MG63 (cell line): ENCODE measurements at places on chromosomes 2 and 18. TPM values are rescaled to one million over a fixed set of nuclear protein-coding genes. Genes with fewer than 3 reads are reported as not detected.

SLC35G4 gene
- total RNA-seq = not detected in 2 replicates

KCNG3 gene
- 0.91 TPM in 1 of 2 replicates, not detected in the other for total RNA-seq

DCDC2C gene
- not detected in 2 replicates for total RNA-seq

CFC1 gene
- total RNA-seq = not detected in 2 replicates

CGREF1 gene
- 21.6 and 29.1 TPM in 2 replicates for total RNA-seq

DYSF gene
- 1.1 and 1.4 TPM in 2 replicates for total RNA-seq

CD8B2 gene
- not detected in 2 replicates for total RNA-seq

SCN2A gene
- 0.94 and 1.1 TPM in 2 replicates for total RNA-seq

GDF7 gene
- total RNA-seq = not detected in 2 replicates

SPHKAP gene
- total RNA-seq = not detected in 2 replicates

GRCh38 chr2:151727593-151728552 lies 6.4 kb downstream of the NEB start:
- no peak for DNase-seq

DNA sequence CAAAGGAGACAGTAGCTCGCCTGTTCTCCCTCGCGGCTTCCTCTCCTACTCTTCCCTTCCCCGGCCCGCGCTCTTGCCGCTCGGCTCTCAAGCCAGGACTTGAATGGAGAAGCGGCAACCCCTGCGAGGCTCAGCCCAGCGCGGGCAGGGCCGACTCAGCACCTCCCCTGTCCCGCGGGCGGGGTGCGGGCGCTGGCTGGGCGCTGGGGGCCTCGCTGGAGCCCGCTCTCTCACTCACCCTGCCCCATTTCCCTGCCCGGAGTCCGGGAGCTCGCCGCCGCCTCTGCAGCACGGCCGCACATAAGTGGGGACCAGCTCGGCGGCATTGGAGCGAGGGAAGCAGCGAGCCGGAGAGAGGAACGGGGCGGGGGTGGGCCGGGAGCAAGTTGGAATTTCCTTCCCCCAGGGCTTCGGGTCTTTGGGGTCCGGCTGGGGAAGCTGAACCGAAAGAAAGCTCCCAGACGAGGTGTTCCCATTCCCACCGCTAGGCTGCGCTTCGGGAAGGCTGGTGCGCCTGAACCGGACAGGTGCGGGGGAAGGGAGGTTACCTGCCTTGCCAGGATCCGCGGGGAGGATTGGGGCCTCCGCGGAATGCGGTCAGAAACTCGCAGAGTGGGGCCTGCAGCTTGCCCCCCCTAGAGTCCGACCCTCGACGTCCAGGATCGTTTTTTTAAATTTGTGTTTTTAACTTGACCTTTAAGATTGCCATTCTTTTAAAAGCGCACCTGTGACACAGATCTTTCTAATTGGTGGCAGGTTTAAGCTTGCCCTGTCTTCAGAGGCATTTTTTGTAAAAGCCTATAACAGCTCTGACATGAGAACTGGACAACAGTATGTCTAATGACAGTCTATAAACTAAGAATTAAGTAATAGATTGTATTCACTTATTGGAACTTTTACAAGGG lies at the start of gene COBLL1:
Gene COBLL1 (minus strand): TSS at position 105 of the 905 bp plus-strand sequence. CDS start 627 bp downstream, outside the sequence.
- peak; percentile 70 for DNase-seq

DNA sequence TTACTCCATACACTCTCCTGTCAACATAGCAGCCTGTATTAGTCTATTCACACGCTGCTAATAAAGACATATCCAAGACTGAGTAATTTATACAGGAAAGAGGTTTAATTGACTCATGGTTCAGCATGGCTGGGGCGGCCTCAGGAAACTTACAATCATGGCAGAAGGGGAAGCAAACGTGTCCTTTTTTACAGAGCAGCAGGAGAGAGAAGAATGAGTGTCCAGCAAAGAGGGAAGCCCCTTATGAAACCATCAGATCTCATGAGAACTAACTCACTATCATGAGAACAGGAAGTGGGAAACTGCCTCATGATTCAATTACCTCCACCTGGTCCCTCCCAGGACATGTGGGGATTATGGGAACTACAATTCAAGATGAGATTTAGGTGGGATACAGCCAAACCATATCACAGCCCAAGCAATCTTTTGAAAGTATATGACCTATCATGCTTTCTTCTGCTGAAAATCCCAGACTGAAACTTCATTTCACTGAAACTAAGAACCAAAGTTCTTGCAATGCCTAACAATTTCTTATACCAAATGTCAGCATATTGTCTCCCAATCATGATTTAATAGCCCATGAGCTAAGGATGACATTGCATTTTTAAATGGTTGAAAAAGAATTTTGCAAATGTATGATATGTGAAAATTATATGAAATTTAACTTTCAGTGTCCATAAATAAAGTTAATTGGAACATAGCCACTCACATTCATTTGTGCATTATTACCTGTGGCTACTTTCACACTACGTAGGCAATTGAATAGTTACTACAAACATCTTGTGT lies 686.8 kb upstream of the ZEB2 start:
- DNase-seq = no peak

DNA sequence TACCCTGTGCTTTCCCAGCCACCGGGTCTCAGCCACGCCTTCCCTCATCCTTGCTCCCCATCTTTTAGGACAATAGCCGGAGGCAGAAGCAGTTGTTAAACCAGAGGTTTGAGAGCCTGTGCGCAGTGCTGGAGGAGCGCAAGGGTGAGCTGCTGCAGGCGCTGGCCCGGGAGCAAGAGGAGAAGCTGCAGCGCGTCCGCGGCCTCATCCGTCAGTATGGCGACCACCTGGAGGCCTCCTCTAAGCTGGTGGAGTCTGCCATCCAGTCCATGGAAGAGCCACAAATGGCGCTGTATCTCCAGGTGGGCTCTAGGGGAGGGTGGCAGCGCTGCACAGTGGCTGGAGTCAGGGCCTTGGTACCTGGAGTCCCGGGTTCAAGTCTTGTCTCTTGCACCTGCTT lies 2.7 kb downstream of the UCN start:
- no peak for DNase-seq

DNA sequence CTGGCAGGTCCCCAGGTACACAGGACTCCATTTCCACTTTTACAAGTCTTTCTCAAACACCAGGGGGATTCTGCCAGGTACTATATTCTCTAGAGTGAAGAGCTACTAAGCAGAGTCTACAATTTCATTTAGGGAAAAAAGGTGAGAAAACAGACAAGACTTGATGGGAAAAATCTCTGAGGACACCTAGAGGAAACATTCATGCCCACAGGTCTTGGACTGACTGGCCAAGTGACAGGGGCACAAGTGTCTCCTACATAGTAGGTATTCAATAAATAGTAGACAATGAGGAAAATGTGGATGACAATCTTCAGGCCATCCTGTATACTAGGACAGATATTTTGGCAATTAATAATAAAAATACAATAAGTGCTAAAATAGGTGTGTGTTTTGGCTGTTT lies 228.6 kb downstream of the CLIP4 start:
- no peak for DNase-seq

GRCh38 chr2:27806311-27807059 lies 35.0 kb downstream of the MRPL33 start:
- no peak for DNase-seq

DNA sequence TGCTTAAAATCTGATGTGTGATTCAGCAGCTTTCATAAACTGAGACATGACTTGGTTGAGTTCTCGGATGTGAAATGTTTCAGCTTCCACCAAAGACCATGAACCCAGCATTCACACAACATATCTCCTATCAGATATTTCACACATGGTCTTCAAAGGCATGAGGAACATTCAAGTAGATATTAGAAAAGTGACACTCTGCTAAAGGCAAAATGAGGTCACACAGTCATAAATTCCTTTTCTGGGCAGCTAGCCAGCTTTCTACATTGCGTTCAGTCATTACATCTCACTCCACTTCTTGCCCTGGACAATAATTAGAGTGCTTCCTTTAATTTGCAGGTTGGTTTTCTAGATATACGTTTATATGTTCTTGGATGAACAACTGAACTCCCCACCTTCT lies 96.7 kb downstream of the GAREM1 start:
- no peak for DNase-seq

GRCh38 chr2:69635432-69635831 lies 8.1 kb downstream of the AAK1 start:
- no peak for DNase-seq

DNA sequence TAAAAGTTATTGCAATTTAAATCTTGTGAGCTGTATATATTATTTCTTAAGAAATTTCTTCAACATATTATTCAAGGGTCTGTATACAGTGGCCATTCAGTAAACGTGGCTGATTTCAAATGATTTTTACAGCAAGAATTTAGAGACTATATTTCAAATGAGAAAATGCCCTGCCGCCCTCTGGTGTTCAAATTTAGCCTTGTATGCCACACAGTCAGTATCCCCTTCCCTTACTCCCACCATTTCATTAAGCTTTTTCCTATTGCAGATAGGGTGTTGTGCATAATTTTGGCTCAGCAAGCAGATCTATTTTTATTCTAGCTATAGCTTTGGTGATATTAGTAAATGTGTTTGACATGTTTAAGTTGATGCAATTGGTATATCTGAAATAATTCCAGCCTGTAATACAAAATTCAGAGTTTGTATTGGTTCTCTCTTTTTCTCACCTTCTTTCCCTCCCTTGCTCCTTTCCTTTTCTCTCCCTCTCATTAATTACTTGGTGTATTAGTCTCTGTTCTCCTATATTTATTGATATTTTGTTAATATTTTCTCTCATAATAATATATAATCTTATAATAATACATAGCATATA lies 22.8 kb upstream of the SCN7A start:
- peak; percentile 8 for DNase-seq

- no peak for DNase-seq
These were observed 93.0 kb upstream of the SLC39A10 start for GRCh38 chr2:195563857-195564512.

- no peak for DNase-seq
These were observed 79.2 kb upstream of the ST8SIA3 start for GRCh38 chr18:57273194-57273593.

GRCh38 chr2:190060626-190061025 lies 1.9 kb downstream of the MSTN start:
- DNase-seq = no peak

DNA sequence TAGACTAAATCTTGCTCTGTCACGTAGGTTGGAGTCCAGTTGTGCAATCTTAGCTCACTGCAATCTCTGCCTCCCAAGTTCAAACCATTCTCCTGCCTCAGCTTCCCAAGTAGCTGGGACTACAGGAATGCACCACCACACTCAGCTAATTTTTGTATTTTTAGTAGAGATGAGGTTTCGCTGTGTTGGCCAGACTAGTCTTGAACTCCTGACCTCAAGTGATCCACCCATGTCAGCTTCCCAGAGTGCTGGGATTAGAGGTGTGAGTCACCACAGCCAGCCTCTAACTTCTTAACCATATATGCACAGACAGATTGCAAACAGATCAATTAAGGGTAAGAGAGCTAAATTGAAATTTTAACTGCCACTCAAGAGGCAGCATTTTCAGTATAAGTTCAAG lies 22.1 kb upstream of the CNGA3 start:
- DNase-seq = peak; percentile 54

DNA sequence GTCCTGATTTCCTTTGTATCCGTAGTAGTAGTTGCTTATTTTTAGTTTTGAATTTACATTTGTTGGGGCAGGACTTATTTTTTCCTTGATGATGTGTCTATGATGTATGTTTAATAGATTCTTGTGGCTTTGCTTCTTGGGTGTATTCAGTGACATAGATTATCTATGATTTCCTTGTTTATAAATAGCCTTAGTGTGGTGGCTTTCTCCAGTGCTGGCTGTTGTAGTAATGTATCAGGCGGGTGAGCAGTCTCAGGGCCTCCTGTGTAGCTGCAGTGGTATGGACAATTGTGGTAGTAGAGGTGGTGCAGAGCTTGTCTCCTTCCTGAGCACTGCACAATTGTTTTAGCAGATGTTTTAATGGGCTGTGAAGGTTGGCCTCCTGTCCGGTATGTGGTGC lies 60.5 kb downstream of the SMCHD1 start:
- DNase-seq = no peak

DNA sequence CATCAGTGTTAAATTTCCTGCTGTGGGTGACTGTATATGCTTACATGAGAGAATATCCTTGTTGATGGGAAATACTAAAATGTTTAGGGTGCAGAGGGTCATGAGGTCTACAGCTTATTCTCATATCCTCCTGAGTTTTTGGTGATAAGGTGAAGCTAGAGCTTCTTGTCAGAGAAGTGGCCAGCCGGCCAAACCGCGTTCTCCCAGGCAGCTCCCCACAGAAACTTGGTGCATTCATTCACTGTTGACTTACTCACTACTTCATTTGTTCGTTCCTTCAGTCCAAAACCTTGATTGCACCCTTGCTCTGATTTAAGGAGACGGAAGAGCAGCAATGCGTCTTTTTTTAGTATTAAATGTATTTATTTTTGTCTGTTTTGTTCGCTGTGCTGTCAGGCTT lies 8.7 kb downstream of the SNED1 start:
- no peak for DNase-seq

DNA sequence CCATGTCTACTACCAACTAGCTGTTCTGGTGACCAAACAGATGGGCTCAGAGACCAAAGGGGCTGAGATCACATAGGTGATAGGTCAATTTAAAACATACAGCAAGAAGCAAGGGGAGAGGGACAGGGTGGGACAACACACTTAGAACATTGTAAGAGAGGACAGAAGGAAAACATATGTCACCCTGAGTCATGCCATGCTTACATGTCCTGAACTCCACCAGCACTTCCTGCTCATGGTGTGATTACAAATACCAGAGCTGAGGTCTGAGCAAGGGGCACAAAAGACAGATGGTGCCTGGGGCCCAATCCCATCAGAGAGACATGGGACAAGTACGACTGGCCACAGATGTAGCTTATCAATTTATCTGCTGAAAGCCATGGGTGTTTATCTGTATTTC lies 28.7 kb upstream of the GALNT14 start:
- no peak for DNase-seq

DNA sequence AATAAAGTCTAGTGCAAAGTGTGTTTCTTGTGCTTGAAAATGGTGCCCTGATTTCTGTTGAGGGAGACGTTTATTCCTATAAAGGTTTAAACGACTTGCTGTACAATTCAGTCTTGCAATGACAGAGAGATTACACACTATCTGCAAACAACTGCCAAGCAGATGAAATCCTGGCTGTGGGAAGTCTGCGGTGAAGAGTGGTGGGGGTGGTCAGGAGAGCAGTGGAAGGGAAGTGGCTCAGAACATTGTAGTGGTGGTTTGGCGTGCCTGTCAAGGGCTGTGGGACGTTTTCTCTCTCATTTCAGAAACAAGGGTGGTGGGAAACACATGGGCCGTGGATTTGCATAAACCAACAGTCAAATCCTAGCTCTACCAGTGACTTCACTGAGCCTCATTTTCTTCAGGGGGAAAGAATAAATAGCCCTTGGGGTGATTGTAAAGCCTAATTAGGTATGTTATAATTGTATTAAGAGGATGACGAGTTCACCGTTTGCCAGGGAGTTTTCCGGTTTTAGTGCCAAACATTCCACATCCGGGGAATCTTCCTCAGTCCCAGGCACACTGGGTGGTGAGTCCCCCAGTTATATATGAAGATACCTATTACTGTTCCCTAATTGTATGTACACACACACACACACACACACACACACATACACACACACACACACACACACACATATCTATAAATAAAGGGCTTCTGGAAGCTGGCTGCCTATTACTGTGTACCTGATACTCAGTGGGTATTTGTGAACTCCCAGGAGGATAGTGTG lies 115.0 kb downstream of the SPTBN1 start:
- peak; percentile 90 for DNase-seq

DNA sequence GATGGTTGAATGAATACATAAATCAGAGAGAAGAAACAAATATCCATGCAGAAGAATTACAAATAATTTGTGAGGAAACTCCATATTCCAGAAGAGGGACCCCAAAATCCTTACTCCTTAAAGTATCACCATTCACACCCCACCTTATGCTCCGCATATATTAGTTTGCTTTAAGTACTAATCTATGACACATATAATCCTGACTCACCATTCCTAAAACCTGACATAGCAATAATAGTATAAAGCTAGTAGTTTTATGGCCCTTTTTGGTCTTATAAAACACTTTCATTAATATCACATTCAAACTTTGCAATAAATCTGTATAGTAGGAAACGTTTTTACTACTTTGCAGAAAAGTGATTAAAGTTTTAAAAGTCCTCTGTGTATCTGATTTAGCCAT lies 719.0 kb upstream of the SLC39A10 start:
- DNase-seq = no peak
